ENCODE measurements at places on chromosomes 1 and 21.

DNA sequence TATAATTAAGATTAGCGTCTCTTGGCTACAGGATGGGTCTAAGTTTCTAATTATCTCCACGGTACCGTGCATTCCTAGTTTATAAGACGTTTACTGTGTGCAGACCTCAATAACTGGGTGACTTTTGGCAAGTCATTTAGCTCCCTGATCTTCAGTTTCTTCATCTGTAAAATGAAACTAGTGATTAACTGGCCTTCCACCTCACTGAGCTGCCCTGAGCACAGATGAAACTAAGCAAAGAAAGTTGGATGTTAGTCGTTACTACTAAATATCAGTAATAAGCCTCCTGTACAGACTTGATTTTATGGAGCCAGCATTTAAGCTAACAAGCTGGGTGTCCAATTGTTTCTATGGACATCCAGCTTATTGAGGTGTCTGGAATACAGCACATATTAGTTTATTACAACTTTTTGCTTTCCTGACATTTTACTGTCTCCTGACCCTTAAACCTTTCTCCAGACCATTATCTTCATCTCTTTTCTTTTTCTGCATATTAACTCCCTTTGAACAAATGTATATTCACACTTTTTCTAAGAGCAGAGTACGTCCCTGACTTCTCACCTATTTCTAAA is 1.1 kb downstream of the CR2 start:
- no peak for DNase-seq

DNA sequence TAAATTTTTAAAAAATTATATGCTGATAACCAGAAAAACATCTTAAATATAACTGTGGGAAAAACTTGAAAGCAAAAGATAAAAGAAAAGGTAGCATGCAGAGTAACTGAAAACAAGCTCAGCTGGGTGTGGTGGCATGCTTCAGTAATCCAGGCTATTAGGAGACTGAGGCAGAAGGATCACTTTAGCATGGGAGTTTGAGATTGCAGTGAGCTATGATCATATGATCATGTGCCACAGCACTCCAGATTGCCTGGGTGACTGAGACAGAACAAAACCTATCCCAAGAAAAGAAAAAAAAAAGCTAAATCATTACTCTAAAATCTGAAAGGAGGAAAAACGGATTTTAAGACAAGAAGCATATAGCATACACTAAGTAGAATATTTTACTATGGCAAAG is 1624.0 kb downstream of the AMY1C start:
- no peak for DNase-seq

GRCh38 chr1:234707641-234708040 is 97.7 kb upstream of the IRF2BP2 start:
- DNase-seq: no peak

- no peak for DNase-seq
These were observed 8.2 kb upstream of the TMEM240 start for GRCh38 chr1:1548591-1548990.

GRCh38 chr1:5220421-5220820 is 566.0 kb downstream of the AJAP1 start:
- no peak for DNase-seq

- no peak for DNase-seq
These were observed 86.5 kb downstream of the LACTBL1 start for GRCh38 chr1:22886211-22886610.

DNA sequence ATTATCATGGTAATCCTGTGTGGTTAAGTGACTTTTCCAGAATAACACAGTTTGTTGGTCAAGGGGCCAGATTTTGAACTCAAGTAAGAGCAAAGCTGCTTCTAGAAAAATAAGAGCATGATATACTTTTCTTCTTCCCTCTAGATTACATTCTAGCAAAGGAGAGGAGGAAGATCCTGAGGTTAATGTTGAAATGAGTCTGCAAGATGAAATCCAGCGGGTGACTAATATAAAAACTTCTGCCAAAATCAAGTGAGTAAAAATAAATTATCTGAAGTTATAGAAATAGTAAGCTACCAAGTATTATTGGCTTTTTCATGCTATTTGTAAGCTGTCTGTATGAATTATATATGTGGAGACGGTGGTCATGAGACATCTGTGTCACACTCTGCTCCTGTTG is 12.8 kb downstream of the WDR3 start:
- DNase-seq: no peak

GRCh38 chr1:202252271-202252670 is 58.7 kb downstream of the LGR6 start:
- no peak for DNase-seq

GRCh38 chr1:5477716-5478115 is 514.5 kb downstream of the NPHP4 start:
- DNase-seq: no peak

DNA sequence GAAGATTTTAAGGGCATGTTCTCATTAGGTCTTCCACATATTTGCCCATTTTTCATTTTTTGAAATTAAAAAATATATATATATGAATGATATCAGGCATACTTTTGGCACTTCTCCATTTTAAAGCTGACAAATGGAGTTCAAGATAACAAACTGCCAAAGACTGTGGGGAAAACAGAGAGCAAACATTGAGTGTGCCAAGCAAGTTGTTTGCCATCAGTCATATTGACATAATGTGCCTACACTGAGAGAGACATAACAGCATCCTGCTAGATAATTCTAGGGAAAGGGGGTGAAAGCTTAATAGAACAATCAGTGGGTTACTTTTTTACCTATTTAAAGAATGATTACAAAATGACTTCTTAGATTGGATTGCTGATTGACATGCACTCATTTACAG is 529.4 kb upstream of the CXADR start:
- no peak for DNase-seq

DNA sequence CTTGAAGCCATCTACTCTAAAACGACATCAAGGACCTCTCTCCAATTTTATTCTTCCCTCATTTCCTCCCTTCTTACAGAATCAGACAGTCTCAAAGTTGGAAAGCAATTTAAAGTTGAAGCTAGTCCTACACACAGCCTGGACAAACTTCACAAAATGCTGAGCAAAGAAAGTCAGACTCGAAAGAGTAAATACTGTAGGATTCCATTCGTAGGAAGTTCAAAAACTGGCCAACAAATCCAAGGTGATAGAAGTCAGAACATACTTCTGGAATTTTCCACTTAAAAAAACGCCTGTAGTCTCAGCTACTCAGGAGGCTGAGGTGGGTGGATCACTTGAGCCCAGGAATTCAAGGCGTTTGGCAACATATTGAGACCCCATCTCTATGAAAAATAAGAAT is 19.6 kb downstream of the SYF2 start:
- no peak for DNase-seq
